NCI-H526 treated with DMSO at 0.1 percent for 48 hours (cell line): ENCODE measurements at places on chromosomes 1 and 21.

DNA sequence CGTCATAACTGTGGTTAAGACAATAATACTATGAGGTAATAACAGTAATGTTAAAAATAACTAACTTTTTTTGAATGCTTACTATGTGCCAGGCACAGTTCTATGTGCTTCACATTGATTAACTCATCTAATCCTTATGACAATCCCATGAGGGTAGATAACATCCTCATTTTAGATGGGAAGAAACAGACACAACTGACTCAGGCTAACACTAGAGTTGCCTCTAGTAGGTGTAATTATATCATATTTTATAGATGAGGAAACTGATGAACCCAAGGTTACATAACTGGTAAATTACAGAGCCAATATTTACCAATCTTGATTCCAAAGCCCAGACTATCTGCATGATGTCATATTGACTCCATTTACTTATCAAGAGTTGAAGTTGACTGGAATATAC lies 23.5 kb downstream of the SERPINC1 start:
- DNase-seq: no peak

DNA sequence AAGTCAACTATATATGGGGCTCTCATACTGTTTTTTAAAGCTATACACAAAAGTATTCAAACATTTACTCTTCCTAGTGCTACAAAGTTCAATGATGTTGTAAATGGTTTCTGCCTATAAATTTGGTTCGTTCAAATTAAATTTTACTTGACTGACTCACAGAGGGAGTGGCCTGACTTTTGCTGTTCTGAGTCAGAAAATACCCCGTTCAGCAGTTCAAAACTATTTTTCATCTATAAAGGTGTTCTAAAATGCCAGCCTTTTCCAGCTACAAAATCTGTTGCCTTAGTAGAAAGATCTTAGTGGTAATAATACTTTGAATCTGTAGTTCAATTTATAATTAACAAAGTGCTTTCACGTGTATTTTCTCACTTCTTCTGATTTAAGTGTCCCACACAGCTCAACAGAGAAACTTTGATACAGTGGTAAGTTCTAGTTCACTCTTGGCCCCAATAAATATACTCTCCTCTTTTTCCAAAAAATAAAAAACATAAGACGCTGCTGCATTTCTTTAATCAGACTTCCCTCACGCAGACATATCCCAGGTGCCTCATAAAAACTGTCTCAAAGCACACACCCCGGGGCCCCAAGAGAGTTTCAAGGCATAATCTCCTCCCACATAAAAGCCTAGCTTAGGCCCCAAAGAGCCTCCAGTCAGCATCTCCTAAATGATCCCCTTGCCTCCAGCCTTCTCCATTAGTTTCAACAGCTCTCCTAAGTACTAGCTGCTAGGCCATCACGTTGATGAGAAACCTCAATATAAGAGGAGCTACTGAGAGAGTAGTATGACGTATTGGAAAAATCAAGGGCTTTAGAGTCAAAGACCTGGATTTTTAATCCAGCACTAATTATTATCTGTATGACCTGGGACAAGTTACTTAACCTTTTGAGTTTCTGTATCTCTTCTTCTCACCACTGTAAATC lies 3.2 kb downstream of the PTP4A2 start:
- DNase-seq: no peak

DNA sequence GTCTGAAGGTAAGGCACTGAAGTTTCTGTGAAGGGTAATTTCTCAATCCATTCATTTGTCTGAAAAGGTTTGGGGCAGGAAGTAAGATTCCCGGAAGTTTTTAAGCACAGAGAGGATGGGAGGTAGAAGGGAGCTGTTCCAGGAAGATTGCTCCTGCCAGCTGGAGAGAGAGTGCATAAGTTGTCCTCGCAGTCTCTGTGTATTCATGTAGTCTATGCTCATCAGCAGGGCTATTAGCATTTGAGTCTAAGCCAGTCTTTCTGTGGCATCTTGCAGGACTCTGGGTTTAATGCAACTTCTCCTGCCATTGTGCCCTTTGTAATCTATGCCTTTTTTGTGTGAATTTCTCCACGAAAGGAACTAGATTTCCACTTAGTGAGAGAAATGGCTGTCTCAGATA lies 140.8 kb upstream of the FGGY start:
- DNase-seq: no peak

DNA sequence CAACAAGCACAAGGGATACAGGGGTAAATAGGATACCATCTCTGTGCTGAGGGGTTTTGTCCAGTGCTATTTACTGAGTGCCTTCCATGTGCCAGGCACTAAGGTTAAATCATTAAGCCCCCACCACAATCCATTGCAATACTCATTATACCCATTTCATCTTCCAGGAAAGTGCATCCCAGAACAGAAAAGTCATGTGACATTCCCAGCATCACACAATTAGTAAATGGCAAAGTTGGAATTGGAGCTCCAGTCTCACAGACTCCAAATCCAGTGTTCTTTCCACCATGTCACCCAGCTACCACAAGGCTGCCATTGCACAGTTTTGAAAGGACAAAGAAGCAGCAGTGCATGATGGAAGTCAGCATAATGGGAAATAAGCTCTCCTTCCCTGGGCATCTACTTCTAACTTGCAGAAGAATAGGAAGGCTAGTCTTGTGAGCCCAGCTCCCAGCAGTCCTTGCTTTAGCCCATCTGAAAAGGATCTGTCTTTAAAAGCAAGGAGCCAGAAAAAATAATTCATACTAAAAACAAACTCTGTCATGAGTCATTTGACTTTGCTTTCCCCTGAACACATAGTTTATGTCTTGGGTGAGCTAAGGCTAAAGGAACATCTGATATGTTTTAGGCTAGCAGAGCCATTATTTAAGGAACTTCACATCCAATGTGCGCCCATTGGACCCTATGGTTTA lies 111.4 kb upstream of the HOOK1 start:
- no peak for DNase-seq

DNA sequence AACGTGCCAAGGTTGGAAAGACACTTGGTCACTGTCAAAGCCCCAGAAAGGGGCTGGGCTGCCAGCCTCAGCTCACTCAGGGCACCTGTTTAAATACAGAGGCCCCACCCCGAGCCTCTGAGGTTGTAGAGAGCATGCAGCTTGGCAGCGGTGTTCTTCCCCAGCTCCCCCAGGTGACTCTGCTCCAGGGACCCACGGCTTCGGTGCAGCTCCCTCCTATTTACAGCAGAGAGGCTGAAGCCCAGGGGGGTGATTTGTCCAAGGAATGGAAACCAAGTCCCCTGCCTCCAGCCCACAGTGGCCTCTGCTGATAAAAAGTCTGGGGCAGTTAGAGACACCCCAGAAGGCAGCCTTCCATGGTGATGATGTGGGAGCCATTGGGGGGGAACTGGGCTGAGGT lies 9.1 kb upstream of the C1QA start:
- DNase-seq: no peak

DNA sequence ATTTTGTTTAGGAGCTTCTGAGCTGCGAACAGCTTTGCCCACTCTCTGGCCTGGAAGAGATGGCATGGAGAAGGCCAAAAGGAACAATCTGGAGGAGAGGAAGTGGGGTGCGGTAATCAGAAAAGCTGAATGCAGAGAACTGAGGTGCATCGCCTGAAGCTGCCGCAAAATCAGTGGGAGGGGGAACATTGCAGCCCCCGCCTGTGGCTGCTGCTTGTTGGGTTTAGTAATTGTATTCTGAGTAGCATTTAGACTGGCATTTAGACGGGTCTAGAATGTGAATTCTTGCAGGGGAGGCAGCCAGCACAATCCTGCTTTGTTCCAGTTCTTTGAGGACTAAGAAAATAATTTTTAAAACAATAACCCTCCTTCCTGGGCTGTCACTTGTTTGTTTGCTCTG lies 25.4 kb downstream of the NFASC start:
- no peak for DNase-seq

GRCh38 chr1:239545466-239545865 lies 159.1 kb downstream of the CHRM3 start:
- no peak for DNase-seq

- DNase-seq: peak; percentile 54
These were observed 508 bp downstream of the RAVER2 start for GRCh38 chr1:64745181-64745985.

GRCh38 chr1:163427279-163427678 lies 105.5 kb downstream of the NUF2 start:
- no peak for DNase-seq

GRCh38 chr1:161127649-161128048 lies 4.8 kb downstream of the DEDD start:
- no peak for DNase-seq

- DNase-seq: no peak
These were observed 164.9 kb downstream of the NFIA start for GRCh38 chr1:61247051-61247825.

DNA sequence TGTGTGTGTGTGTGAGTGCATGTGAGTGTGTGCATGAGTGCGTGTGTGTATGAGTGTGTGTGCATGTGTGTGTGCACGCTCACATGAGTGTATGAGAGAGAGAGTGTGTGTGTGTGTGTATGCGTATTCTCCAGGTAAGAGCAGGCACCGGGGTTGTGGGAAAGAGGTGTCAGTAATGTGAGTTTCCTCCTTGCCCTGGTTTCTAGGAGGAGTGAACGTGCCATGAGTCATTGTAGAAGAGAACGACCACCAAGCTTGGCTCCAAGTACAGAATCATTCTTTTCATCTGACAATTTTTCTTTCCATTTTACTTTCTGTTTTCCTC lies 79.1 kb downstream of the POFUT2 start:
- DNase-seq: no peak

- no peak for DNase-seq
These were observed 249.6 kb downstream of the PTPRC start for GRCh38 chr1:198888379-198888943.

DNA sequence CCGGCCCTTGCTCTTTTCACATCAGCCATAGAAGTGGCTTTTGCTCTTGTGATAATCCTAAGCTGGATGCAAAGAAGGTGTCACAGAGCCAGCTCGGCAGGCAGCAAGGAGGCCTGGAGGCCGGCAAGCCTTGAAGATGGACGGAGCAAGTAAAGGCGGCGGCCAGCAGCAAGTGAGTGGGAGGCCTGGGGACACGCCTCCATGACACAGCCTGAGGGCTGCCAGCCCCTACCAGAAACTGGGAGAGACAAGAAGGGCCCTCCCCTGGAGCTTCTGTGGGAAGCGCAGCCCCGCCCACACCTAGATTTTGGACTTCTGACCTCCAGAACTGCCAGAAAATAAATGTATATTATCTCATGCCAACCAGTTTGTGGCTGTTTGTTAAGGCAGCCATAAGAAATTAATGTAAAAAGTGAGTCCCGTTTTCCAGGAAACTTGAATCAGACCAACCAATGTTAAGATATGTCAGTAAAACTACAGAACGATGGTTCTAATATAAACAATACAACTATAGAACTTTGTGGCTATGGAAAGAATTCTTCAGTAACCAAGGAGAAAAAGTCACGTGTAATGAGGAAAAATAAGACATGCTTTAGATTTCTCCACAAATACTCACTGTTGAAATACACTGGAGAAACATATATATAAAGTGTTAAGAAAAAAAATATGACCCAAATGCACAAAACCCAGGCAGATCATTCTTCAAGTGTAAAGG lies 49.9 kb downstream of the BACE2 start:
- no peak for DNase-seq

DNA sequence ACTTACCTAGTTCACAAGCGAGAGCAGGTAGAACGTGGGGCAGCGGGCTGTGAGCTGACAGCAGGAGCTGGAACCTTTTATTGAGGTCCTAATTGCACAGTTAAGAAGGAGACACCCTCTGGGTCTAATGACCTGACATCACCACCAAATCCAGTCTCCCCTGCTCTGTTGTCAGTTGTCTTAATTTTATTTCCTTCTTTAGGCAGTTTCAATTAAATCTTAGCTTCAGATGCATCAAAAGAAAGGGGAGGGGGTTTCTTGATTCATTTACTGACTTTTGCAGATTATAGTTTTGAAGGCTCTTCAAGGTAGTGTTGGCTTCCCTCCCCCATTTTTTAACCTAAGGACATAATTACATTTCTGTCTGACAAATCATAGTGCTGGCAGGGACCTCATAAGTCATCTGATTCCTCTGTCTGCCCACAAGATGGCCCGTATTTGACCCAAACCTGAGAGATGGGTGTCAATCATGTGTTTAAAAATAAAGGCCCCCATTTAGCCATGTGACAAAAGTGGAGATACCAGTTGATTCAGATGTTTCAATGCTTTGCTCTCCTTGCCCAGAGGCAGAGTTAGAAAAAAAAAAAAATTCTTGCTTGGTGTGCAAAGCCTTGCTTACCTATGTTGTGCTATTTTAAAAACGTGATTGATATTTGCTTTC lies at the start of gene TCHHL1:
TCHHL1 (minus strand) TSS at position 51 of the 661 bp plus-strand sequence. CDS start 921 bp downstream, outside the sequence.
- DNase-seq: no peak

DNA sequence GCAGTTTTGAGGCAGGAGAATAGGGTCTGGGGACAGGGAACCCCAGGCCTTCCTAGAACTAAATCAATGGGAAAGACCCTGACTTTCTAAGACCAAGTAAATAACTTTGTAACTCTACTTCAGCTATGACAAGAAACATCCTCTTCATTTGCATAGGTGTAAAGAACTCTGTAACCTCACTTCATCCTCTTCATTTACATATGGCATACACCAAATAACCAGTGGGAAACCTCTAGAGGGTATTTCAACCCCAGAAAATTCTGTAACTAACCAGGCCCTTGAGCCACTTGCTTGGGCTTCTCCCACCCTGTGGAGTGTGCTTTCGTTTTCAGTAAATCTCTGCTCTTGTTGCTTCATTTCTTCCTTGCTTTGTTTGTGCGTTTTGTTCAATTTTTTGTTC lies 495.6 kb downstream of the SIPA1L2 start:
- no peak for DNase-seq

DNA sequence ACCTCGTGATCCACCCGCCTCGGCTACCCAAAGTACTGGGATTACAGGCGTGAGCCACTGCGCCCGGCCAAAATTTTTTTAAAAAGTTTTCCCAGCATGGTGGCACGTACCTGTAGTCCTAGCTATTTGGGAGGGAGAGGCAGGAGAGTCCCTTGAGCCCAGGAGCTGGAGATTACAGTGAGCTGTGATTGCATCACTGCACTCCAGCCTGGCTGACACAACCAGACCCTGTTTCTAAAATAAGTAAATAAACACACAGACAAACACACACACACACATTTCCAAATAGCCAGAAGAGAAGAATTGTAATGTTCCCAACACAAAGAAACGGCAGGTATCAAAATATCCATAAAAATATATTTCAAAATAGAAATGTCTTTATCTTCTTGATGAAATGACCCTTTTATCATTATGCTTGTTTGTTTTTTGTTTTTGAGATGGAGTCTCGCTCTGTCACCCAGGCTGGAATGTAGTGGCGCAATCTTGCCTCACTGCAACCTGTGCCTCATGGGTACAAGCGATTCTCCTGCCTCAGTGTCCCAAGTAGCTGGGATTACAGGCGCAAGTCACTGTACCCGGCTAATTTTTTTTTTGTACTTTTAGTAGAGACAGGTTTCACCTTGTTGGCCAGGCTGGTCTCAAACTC lies 9.3 kb downstream of the HES2 start:
- no peak for DNase-seq

GRCh38 chr1:200359610-200360163 lies 50.1 kb downstream of the ZNF281 start:
- DNase-seq: no peak

DNA sequence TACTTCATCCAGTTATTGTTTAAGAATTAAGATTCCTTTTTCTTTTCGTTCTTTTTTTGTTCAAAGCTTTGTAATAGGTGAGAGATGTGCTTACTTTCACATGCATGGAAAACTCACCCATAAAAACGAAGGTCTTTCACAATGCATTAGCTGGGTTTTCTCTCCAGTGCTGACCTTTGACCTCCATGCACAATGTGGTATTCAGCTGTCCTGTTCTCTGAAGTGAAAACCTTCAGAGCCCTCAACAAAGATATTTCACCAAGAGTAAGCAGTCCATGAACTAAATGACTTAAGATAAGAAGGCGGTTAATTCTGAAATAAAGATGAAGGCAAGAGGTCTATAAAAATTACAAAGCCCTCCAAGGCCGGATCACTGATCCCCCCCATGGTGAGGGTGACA lies 77.1 kb upstream of the IPO9 start:
- DNase-seq: no peak
